ENCODE measurements at places on chromosomes 1 and 21.

DNA sequence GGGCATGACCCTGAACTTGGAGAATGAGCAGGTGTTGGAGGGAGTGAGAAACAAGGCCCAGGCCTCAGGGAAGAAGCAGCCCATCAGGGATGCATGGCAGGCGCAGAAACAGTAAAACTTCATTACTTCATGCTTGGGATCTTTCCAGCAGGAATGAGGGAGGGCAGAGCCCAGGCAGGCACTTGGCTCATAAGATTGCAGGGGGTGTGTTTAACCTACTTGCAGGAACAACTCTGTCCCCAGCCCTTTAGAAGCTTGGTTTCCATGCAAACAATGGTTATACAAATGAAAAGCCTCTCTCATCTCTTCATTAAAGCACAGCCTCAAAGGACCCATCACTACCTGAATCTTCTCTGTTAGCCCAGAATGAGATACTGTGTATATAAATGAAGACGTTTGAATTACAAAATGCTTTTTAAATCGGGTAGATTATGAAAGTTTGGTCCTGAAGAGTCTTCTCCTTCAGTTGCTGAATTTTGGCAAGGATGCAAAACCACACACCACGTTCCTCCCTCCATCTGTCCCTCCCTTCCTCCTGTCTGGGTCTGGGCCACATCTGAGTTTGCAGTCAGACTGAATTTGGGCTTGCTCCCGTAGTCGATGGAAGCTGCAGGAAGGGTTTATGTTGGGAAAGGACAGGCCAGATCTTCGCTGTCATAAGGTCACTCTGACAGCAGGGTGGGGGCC is 154.4 kb upstream of the KLHDC7A start:
- no peak for DNase-seq

GRCh38 chr1:6802454-6802853 is 17.2 kb downstream of the CAMTA1 start:
- DNase-seq = no peak

- DNase-seq = no peak
Measured at GRCh38 chr1:1665815-1666251, 7.0 kb upstream of the CDK11B start.

DNA sequence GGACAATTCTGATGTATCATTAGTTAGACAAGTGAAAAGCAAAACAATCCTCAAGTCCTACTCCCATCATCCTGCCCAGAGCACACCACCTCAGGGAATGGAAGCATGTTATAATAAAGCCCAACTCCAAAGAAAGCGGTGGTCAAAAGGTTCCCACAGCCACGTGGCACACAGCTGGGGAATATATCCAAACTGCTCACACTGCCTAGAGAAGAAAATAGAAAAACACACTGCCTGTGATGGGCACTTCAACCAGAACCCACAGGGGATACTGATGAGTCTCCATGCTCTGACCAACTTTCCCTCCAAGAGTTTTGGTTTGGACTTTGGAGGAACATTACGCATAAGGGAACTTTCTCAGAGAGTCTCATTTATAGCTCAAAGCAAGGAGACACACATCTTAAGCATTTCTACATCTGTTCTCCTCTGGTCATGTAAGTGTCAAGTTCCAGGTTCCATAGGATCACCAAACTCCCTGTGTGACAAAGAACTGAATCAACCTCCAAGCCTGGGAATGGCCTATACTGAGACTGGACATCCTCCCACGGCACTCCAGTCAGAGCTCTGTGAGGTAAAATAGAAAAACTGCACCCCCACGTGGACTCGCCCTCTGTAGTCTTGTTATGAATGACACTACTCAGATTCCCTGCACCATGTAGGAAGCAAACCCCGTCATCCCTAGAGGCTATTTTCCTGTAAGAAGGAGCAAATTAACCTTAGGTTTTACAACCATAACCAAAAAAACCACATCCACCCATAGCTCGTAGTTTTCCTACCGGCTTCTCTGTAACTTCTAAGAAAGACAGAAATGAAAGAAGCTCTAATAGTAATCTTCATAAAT is 12.2 kb downstream of the DSTYK start:
- no peak for DNase-seq

- no peak for DNase-seq
Measured at GRCh38 chr1:27646676-27647075, 11.7 kb upstream of the FGR start.

GRCh38 chr1:196856053-196856452 is 31.8 kb upstream of the CFHR4 start:
- no peak for DNase-seq

Measured in activated naive CD8-positive, alpha-beta T cell treated with anti-CD3 and anti-CD28 coated beads, Interleukin-2, amount 10 ng/mL, durations not matched to agents 7 days and 5 days (primary cell).